ENCODE measurements at places on chromosomes 6 and 20. TPM values are rescaled to one million over a fixed set of nuclear protein-coding genes. Genes with fewer than 3 reads are reported as not detected.

Gene ACTL10
- total RNA-seq, result 1.7 TPM

Gene FAM83D
- total RNA-seq, result 18.4 TPM

- no peak for DNase-seq
These were observed 13.0 kb downstream of the EFCAB8 start for GRCh38 chr20:32871627-32872160.

GRCh38 chr6:147707524-147707923 lies 199.0 kb downstream of the SAMD5 start:
- DNase-seq, result no peak

DNA sequence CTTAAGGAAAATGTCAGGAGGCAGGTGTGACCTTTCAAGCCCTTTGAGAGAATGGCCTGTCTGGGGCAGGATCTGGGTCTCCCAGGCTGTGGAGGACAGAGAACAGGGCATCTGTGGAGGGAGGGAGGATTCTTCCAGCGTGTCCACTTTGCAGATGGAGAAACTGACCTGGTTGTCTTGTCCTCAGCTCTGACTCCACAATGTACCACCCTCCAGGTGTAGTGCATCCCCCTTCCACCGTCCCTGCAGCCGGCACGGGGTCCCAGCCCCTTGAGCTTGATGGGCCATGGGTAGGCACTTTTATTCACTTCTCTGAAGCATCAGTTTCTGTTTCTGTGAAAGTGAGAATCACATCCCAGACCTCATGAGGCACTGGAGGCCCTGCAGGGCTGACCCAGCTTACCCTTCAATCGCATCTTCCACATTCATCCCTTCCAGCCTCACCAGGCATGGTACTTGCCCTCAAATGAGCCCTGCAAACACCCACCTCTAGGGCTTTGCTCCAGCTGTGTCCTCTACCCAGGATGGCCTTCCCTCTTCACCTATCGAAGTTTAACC lies 4.6 kb upstream of the TGM2 start:
- no peak for DNase-seq

GRCh38 chr20:63008541-63009044 lies 1.8 kb upstream of the BHLHE23 start:
- no peak for DNase-seq

Gene PRR18
- not detected for total RNA-seq

GRCh38 chr6:129565366-129565765 lies 144.6 kb downstream of the ARHGAP18 start:
- no peak for DNase-seq

DNA sequence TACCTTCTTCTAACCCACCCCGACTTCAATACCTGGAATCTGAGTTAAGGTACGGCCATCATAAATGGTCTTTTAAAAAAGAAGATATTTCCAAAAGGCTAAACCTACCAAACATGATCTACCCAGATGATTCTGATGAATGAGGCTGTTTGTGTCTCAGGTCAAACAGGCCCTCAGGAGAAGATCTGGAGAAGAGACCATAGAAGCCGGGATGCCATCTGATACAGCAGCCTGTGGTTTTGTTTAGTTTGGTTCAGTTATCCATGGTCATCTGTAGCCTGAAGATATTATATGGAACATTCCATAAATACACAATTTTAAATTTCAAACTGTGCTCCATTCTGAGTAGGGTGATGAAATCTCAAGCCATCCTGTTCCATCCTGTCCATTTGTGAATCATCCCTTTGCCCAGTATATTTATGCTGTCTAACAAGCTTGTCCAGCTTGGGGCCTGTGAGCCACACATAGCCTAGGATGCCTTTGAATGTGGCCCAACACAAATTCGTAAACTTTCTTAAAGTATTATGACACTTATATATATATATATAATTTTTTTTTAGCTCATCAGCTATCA lies 4.0 kb upstream of the CAP2 start:
- peak; percentile 60 for DNase-seq

Gene PLTP
- 0.37 TPM for total RNA-seq

- DNase-seq, result no peak
These were observed 195.7 kb upstream of the SNX9 start for GRCh38 chr6:157627195-157627966.

Gene HLA-DQB1
- not detected for total RNA-seq

- no peak for DNase-seq
These were observed 6.2 kb downstream of the GRIK2 start for GRCh38 chr6:101399616-101400162.
